Psoas muscle (tissue), 8 donors: ENCODE measurements at places on chromosomes 11 and 22.

DNA sequence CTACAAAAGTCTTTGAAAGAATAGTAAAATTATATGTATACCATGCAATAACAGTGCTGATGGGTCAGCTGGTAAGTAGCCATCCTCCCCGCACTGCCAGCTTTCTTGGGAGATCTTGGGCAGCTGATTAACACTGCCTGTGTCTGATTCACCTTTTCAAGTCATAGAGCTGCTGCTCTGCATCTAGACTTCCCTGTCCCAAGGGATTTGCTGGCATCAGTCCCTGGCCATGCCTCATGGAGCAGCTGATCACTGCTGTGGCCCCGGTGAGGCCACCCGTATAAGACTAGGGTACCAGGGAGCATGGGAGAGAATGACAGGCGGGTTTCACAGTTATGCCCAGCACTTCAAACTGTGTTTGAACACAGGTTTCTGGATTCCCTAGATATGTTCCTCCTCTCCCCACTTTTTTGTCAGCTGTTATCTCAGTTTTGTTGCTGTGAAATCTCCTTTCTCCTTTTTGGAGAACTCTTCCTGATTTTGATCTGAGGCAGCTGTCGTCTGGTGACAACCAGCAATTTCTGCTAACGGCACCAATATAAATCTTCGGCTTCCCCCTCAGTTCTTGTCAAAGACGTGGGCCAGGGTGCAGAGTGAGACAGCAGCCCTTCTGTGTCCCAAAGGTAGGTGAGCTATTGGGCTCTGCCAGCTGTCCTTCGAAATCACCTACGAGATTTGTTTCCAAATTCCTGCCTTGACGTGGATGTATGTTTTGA lies 438.9 kb downstream of the NTM start:
- DNase-seq: no peak

DNA sequence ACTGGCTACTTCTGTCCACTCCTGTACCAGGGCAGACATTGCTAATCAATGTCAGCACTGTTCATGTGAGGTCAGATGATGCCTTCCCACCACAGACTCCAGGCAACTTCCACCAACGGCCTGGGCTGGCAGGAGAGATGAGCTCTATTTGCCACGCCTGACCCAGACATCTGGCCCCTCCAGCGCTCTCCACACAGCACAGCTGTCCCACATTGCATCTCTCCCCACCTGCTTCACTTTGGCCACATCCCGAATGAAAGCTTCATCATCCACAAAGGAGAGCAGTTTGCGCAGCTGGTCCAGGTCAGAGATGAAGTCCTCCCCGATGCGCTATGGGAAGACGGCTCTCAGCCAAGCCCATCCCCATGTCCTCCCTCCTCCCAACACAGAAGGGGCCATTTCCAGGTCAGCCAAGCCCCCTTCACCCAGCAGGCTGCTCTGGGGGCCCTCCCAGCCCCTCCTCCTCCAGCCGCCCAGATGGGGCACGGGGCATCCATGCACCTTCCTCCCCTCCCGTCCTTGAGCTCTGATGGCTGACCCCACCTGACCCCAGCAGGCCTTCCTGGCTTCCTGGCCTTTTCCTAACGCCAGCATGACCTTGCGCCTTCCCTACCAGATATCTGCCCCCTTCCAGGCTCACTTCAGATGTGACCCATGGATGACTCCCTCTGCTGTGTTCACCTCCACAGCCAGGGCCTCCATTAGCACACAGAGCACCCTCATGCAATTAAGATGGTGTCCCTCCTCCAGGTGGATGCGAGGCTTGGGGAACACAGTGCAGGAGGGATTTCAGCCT lies 7.4 kb downstream of the PYGM start:
- DNase-seq: peak; percentile 39

GRCh38 chr11:113332023-113332422 lies 17.6 kb downstream of the TTC12 start:
- DNase-seq: no peak

DNA sequence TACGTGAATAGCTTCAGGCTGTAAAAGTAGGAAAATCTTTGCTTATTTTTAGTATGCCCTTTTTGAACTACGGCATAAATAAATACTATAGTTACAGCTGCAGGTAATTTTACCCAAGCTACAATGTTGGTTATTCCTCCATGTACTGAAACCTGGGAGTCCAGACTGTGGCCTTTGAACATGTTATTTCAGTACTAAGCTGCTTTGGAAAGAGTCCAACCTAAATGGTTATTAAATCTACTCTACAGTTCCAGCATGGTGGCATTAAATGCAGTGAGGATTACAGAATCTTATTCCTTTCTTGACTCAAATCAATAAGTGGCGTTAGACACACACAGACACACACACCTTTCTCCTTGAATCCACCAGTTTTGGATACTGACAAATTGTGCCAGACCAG lies 165.1 kb downstream of the MSANTD4 start:
- DNase-seq: no peak

GRCh38 chr11:88522624-88523385 lies 185.3 kb upstream of the CTSC start:
- DNase-seq: no peak

GRCh38 chr11:7576726-7577290 lies 63.0 kb downstream of the PPFIBP2 start:
- peak; percentile 60 for DNase-seq

DNA sequence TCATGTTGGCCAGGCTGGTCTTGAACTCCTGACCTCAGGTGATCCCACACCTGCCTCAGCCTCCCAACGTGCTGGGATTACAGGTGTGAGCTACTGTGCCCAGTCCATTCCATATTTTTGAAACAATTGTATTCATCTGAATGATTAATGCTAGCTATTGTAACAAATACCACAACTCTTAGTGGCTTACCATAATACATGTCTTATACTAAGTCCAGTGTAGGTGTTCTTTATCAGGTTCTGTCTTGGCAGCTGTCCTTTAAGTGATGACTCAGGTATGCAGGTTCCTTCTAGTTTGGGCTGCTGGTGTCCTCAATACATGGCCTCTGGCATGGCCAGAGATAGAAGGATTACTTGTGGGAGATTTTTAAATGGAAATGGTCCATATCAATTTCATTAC lies 39.0 kb downstream of the UVRAG start:
- no peak for DNase-seq

GRCh38 chr22:45341498-45341897 lies 31.8 kb downstream of the FAM118A start:
- no peak for DNase-seq

DNA sequence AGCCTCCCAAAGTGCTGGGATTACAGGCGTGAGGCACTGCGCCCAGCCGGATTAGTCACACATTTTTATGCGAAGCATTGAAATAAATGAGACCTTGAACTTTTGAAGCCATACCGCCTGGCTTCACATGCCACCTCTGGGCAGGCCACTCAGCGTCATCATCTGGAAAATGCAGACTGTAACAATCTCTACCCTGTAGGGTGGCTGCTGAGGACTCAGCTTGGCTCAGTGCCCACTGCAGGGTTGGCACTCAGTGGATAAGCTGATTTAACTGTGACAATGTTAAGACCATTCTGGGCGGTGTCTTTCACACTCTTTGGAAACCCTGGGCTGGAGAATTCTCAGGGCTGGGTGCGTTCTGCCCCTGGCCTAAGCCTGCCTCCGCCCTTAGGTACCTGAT lies 8.5 kb downstream of the SH3BP1 start:
- DNase-seq: no peak

GRCh38 chr11:64120951-64121569 lies 44.9 kb downstream of the MACROD1 start:
- DNase-seq: no peak

- DNase-seq: no peak
Observed at GRCh38 chr11:14857621-14858020, 34.4 kb downstream of the CYP2R1 start.

DNA sequence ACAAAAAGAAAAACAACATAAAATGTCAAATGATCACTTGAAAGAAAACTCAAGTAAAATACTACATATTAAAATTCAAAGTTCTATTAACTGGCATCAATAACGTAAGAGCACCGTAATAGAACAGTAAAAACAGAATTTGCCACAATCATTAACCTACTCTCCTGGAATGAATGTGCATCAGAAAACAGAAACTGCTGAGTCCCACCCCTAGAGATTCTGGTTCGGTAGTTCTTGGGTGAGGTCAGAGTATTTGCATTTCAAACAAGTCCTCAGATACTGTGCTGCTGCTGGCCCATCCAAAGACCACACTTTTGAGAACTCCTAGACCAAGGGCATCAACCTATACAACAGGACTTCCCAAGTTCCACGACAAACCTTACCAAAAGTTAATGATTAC lies 23.5 kb downstream of the PITPNB start:
- DNase-seq: no peak

DNA sequence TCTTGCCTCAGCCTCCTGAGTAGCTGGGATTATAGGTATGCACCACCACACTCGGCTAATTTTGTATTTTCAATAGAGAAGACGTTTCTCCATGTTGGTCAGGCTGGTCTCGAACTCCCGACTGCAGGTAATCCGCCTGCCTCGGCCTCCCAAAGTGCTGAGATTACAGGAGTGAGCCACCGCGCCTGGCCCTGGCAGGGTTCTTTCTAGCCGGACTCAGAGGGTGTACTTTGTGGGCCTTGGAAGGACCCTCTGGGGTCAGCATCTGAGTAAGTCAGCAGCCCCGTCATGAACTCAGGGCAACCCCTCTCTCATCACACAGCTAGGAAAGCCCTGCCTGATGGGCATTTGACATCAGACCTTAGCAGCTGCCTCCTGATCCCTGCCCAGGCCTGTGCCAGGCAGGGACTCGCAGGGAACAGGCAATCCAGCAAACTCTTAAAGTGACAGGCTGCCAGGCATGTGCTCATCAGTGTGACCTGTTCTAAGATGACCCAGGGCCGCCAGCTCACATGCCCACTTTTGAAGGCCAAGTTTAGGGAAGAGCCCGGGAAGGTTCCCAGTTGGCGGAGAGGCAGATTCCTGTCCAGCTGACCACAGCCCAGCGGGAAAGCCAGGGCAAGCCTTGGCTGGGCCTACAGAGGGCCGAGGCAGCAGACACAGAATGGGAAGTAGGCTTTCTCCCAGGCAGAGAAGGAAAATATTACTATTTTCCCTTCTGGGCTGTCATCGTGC lies 92.9 kb downstream of the MORC2 start:
- peak; percentile 77 for DNase-seq

DNA sequence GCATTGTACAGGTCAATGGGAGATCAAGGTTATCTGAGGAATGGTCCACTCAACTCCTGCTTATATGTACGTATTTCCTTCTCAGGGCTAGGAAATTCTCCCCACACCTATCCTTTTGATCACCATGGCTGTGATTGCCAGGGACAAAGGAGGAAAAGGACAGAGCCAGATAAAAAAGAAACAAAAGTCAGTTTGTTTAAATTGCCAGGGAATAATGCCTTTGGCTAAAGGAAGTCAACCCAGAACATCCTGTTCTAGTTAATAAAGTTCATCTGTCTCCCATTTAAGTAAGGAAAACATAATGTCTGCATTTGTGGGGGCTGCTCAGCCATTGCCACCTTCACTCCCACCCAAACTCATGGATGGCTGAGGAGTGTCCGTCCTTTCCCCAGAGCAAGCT lies 124.7 kb downstream of the ME3 start:
- DNase-seq: no peak

DNA sequence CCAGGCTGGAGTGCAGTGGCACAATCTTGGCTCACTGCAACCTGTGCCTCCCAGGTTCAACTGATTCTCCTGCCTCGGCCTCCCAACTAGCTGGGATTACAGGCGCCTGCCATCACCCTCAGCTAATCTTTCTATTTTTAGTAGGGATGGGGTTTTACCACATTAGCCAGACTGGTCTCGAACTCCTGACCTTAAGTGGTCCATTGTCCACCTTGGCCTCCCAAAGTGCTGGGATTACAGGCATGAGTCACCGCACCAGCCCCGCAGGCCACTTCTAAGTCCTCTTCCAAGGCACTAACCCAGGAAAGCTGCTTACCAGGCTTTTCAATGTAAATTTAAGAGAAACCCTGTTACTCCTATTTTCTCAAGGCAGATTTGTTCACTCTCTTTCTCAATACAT lies 50.4 kb downstream of the DENND5A start:
- no peak for DNase-seq

DNA sequence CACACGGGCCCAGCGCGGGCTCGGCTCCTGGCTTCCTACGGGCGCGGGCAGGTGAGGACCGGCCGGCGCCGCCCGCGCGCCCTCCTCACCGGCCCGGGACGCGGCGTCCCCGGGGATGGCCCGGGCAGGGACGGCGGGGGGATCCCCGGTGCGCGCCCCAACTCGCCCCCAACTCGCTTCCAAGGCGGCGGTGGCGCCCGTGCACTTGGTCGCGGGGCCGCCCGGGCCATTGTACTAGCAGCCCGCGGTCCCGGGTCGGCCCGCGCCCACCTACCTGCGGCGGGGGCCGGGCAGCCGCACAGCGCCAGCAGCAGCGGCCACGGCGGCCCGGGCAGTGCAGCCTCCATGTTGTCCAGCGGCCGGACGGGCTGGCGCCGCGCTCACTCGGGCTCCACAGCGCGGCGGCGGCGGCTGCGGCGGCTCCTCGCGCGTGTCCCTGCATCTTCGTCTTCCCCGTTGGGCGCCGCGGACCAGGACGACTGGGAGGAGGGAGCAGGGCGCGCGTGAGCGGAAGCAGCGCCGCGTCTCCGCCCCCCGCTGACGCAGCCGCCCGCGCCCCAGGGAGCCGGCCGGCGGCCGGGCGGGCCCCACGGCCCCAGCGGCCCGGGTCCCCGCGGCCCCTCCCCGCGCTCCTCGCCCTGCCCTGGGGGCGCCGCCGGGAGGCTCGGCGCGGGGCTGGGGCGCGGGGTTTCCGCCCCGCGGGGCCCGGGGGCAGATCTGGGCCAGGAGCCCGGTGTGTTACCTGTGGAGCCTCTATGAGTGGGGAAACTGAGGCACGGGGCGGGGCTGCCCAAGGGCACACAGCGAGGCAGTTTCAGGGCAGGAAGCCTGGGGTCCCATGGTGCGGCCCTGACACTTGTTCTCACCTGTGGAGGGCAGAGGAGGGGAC lies 159.3 kb upstream of the GRK3 start:
- DNase-seq: peak; percentile 87

DNA sequence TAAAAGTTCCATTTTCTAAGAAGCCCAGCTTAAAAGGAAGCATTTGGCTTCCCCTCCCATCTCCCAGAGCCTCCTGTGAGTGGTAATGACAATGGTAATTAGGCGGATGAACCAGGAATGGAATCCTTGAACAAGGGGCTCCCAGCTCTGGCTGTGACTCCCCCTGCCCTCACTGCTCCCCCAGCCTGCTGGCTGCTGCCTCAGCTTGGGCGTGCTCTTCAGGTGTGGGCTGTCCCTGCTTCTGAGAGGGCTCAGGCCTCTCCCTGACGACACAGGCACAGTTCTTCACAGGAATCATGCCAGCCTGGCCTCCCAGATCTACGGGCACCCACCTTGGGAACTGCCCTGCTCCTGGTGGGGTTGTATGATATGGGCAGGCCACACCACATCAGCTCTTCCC lies 81.7 kb upstream of the NARS2 start:
- no peak for DNase-seq

DNA sequence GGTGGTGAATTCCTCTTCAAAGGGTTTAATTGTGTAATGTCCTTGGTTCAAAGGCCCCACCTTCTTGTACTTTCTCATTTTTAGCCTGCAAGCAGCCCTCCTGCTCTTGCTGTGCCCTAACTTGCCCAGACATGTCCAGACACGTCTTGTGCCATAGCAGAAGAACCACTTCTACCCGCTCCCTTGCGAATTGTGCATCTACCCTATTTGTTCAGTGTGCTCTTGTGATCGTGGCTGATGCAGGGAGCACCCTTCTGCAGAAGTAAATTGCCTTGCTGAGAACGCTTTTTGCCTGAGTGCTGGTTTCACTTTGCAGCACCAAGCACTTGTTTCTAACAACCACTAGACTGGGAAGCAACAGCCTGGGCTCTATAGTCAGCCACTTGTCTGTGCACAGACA lies 249.4 kb downstream of the SBF2 start:
- no peak for DNase-seq

- peak; percentile 93 for DNase-seq
Observed at GRCh38 chr22:31055635-31056159, 25.4 kb upstream of the SMTN start.

GRCh38 chr11:16047073-16047472 lies 309.3 kb downstream of the SOX6 start:
- DNase-seq: no peak
